ENCODE measurements at places on chromosomes 1 and 21. TPM values are rescaled to one million over a fixed set of nuclear protein-coding genes. Genes with fewer than 3 reads are reported as not detected.

- no peak for DNase-seq
Measured at GRCh38 chr1:225541383-225541782, 111.5 kb downstream of the ENAH start.

GRCh38 chr1:14262637-14263036, 335.8 kb upstream of the KAZN start:
- no peak for DNase-seq

DNA sequence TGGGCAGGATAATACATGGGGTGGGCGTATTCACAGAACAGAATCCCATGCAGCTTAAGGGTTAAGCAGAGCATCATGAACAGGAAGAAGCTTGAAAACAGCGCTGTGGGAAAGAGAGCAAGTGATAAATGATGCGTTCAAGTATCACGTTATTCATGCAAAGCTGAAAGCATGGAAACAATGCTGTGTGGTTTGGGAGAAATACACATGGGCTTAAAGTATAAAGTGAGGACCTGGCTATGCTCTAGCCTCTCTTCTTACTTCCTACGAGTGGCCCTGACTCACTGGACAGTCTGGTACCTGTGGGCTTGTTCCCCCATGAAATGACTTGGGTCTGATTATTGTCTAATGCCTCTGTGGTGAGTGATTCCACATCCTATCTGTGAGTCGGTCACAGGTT, 25.7 kb downstream of the TMPRSS2 start:
- no peak for DNase-seq

- DNase-seq, result no peak
Measured at GRCh38 chr1:29200906-29201594, 19.4 kb upstream of the SRSF4 start.

DNA sequence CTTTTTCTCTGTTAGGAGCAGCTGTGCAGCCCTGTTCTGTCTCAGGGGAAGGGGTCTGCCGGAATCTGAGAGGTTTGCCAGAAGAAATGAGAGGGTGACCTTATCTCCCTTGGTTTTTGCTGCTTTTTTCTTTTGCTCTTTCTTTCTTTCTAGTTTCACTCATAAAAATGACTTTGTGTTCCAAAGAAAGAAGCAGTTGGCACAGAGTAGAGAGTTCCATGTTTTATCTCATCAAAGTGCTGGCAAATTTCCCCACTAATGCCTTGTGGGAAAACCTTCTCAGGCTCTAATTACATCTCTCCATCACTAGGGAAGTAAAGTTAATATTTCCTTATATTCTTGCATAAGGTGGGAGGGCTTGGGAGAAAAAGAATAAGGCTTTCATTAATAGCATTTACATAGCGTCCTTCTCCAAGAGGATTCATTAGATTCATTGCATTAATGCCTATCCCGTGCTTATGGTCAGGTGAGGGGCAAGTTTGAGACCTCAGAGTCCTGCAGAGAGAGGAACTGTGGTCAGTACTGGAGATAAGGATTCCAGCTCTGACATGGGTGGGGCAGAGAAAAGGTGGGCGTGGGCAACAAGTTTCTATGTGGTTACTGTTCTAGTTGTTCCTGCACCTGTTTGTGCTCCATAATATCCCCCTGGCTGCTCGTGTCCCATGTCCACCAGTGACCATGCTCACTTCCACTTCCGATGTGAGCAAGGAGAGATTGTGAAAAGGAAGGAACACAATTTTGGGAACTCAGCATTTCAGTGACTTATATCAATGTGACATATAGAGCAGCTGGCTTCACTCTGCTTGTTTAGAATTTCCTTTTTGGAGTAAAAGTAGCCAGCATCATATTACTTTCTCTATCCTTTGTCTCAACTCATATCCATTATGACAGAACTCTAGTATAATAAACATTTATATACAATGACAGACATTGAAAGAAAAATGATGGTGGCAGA, 79.5 kb downstream of the DISC1 start:
- no peak for DNase-seq

DNA sequence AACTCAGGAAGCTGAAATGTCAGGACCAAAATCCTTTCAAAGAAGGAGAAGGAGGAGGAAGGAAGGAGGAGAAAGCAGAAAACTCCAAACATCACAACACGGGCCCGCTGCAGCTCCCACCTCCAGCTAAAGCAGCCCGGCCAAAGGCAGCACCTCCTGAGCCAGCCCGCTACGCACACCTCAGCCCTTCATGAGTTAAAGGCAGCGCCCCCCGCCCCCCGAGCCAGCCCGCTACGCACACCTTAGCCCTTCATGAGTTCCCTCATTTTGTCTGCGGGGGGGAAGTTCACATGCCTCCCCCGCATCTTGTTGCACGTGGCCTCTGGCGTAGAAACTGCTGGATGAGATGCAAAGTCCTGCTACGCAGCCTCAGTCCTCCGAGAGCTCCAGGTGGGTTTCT, 90.7 kb upstream of the ARHGEF16 start:
- DNase-seq, result no peak

DNA sequence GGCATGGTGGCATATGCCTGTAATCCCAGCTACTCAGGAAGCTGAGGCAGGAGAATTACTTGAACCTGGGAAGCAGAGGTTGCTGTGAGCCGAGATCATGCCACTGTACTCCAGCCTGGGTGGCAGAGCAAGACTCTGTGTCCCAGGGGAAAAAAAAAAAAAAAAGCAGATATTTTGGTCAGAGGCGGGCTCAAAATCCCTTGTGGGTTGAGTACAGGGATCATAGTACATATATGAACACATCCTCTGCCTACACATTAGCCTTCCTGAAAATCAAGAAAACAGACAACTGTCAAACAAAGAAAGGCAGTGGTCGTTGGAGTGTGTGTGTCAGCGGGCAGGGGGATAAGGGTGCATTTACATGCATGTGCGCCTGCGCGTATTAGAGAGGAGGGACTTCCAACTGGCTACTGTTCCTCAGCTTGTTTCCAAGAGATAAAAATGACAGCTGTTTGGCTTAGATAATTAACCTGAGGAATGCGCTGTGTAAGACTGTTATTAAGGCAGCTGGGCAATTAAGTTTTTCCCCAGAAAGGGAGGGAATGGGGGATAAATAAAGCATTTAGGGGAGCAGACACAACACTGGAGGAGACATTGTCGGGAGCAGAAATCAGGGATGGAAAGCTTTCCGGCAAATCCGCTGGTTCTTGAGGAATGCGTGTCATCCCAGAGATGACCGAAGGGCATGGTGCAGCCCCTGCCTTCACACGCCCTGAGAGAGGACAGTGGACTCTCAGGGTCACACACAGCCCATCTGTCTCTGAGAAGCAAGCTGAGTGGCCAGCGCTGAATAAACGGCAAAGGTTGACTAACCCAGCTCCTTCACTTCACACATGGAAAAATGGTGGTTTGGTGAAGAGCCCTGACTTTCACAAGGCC, 6.4 kb downstream of the LAMB3 start:
- no peak for DNase-seq

GRCh38 chr1:58884706-58885661, 101.1 kb upstream of the JUN start:
- DNase-seq, result no peak

DNA sequence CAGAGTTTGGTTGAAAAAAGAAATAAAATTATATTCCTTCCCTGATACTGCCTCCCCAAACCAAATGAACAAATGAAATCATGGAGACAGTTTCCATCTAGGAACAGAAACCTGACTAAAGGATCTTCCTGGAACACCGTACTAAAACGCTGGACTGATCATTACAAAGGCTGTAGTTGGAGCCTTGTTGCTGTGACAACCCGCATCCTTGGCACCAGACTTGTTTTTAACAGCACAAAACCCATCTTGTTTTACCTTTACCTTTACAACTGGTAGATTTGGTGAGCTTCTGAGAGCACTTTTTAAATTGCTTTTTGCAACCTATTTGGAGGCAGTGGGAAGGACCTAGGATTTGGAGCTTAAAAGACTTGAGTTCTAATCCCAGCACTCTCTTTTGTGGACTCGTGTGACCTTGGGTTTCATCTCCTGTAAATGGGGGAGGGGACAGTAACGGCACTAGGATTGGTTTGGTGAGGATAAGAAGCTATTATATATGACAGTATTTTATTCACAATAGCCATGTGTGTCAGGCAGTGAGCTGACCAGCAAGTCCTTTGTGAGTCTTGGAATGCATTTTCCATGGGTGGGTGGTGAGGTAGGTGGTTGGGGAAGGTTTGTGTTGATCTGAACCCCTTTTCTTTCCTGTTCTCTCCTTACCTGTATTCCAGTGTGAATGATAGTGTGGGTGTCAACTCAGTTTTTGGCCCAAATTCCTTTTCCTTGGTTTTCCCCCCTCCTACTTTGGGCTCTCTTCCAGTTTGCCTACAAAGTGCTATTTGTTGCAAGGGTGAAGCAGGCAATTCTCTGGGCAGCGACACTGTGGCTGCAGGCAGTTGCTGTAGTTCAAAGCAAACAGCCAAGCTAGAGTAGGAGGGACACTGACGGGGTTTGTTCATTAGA, 12.6 kb downstream of the LRRC8D start:
- DNase-seq, result no peak

- DNase-seq, result no peak
Measured at GRCh38 chr1:232574077-232574476, 55.9 kb downstream of the SIPA1L2 start.

- no peak for DNase-seq
Measured at GRCh38 chr21:27168084-27168483, 201.2 kb upstream of the ADAMTS5 start.

- DNase-seq, result no peak
Measured at GRCh38 chr1:163970699-163971098, 588.3 kb upstream of the PBX1 start.

DNA sequence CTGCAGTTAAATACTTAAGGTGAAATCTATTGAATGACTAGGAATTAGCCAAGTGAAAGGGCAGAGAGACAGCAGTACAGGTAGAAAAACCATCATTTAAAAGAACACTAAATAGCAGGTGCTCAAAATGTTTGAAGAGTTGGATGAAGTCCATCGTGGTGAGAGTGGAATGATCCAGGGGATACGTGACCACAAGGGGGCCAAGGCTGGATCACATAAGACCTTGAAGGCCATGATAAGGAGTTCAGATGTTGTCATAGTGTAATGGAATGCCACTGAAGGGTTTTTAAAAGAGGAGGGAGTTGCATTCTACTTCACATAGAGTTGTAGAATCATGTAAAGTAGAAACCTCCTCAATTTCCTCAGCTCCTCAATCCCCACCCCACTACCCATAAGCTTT, 34.8 kb upstream of the HOOK1 start:
- DNase-seq, result no peak

DNA sequence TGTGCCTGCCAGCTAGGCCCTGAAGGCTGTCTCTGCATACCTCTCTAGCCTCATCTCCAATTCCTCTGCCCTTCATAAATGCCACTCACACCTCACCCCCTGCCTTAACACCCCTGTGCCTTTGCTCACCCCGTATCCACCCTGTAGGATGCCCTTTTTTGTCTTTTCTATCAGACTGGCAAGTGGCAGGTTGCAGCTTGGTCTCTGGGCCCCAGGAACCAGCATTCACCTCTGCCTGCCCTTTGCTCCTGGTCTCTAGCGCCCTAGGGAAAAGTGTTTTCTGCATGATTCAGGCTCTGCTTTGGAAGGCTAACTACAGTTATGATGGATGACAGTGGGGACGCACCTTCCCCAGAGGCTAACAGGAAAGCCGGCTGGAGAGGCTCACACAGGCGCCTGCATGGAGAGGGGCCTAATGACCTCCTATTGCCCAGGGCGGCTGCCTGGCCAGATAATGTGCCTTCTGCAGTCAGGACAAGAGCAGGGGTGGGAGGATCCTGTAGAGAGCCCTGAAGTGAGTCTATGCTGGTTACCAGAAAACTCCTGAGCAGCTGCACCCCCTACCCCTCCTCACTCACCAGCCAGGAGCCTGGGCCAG, 11.2 kb downstream of the KANK4 start:
- DNase-seq, result no peak

GRCh38 chr1:156942576-156942975, 22.1 kb downstream of the LRRC71 start:
- DNase-seq, result no peak

GRCh38 chr1:109927911-109928321, 17.3 kb downstream of the CSF1 start:
- DNase-seq, result no peak

The GPR153 gene
- 0.73 TPM for total RNA-seq

The MXRA8 gene
- total RNA-seq, result not detected

The GPR61 gene
- 0.57 TPM for total RNA-seq

The ECM1 gene
- total RNA-seq, result 1.3 TPM

The ZNF697 gene
- total RNA-seq, result 0.09 TPM

The C1orf226 gene
- 0.14 TPM for total RNA-seq

Data from activated naive CD4-positive, alpha-beta T cell treated with anti-CD3 and anti-CD28 coated beads, Interleukin-2, amount 50 U/mL, for 72 hours (primary cell).